ENCODE measurements at places on chromosomes 16 and 17. TPM values are rescaled to one million over a fixed set of nuclear protein-coding genes. Genes with fewer than 3 reads are reported as not detected.

- no peaks in the 10 kb centered on the region for H3K4me1 ChIP-seq
- H3K4me3 ChIP-seq: no peak overlapping the region
- no peak for DNase-seq
- no peaks in the 10 kb centered on the region for H3K27me3 ChIP-seq
These were observed 5.7 kb upstream of the CISD3 start for GRCh38 chr17:38724337-38724988.

CLDN6 gene
- not detected for total RNA-seq

LRRC75A gene
- total RNA-seq: 3.8 TPM

PPP1R9B gene
- 67.4 TPM for total RNA-seq

GRCh38 chr16:3509470-3509928 is 8.7 kb downstream of the CLUAP1 start:
- no peaks in the 10 kb centered on the region for H3K27me3 ChIP-seq
- no peak for DNase-seq
- H3K4me3 ChIP-seq: no peak overlapping the region
- H3K27ac ChIP-seq: no peak overlapping the region
- no peaks in the 10 kb centered on the region for H3K36me3 ChIP-seq

DRC7 gene
- total RNA-seq: 3.8 TPM

ODF4 gene
- not detected for total RNA-seq

DNA sequence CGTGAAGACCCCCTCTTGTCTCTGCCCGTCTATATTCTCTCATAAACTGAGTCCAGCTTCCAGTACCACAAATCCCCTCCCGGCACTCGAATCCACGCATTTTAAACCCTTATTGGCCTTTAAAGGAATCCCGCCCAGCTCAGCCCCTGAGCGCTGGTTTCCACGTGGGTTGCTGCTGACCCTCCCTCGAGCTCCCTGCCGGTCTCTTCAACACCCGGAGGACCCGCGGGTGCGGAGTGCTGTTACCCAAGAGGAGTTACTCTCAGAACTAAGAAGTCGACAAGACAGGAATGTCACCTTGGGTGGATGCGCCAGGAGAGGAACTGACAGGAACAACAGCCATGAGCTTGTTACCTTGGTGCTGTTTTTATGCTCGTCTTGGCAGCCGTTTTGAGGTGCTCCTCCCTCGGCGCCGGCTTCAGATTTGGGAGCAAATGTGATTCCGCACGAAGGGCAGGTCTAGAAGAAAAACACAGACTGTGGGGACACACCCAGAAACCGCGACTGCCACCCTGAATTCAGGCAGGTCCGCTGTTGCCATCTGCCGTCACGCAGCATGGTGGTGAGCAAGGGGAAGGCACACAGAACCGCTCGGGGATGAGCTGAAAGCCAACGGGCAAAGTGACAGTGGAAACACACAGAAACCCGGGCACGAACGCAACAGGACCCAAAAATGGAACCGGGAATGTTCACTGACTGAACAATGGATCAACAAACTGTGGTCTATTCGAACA is 112.7 kb upstream of the CREBBP start:
- no peaks in the 10 kb centered on the region for H3K27me3 ChIP-seq
- no peaks in the 10 kb centered on the region for H3K4me1 ChIP-seq
- no peak for DNase-seq
- no peak overlapping the region for H3K27ac ChIP-seq
- H3K36me3 ChIP-seq: no peaks in the 10 kb centered on the region

- H3K4me3 ChIP-seq: no peak overlapping the region
- no peaks in the 10 kb centered on the region for H3K4me1 ChIP-seq
- peak; percentile 64 for DNase-seq
- H3K27ac ChIP-seq: no peak overlapping the region
- no peaks in the 10 kb centered on the region for H3K36me3 ChIP-seq
These were observed 39.3 kb upstream of the GNG13 start for GRCh38 chr16:839643-840408.

- no peaks in the 10 kb centered on the region for H3K36me3 ChIP-seq
- H3K27ac ChIP-seq: no peak overlapping the region
- H3K4me1 ChIP-seq: no peaks in the 10 kb centered on the region
- DNase-seq: no peak
- no peaks in the 10 kb centered on the region for H3K27me3 ChIP-seq
These were observed 499.8 kb upstream of the CDH11 start for GRCh38 chr16:65621640-65622039.

DNA sequence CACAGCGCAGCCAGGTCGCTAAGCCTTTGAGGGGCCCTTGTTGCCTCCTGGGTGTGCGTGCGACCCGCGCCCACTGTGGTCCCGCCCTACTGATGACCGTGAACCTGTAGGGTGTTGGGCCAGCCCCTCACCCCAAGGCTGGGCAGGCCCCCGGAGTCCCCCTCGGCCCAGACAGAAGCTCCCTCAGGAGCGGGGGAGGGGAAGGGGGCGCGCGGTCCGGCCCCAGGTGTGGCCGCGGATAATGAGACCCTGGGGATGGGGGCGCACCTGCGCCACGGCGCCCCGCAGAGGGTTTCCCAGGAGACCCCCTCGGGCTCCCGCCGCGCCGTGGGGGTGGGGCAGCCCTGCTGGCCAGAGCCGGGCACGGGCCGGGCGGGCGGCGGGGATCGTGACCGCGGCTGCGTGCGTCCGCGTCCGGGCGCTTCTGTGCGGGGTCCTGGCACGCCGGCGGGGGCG is 358 bp upstream of the ARHGDIG start:
- no peaks in the 10 kb centered on the region for H3K36me3 ChIP-seq
- peaks cover 17% of the 10 kb centered on the region for H3K4me1 ChIP-seq
- H3K27me3 ChIP-seq: peaks cover 83% of the 10 kb centered on the region
- H3K4me3 ChIP-seq: no peak overlapping the region

RND2 gene
- 1.2 TPM for total RNA-seq

- no peaks in the 10 kb centered on the region for H3K36me3 ChIP-seq
- no peak overlapping the region for H3K4me3 ChIP-seq
- H3K4me1 ChIP-seq: no peaks in the 10 kb centered on the region
- H3K27ac ChIP-seq: no peak overlapping the region
- DNase-seq: no peak
- peaks cover 57% of the 10 kb centered on the region for H3K27me3 ChIP-seq
These were observed 199.4 kb upstream of the RPL38 start for GRCh38 chr17:74004056-74004455.

GRCh38 chr17:59328601-59329000 is 2.9 kb upstream of the YPEL2 start:
- DNase-seq: no peak
- H3K4me1 ChIP-seq: peaks cover 11% of the 10 kb centered on the region
- no peak overlapping the region for H3K27ac ChIP-seq

DNA sequence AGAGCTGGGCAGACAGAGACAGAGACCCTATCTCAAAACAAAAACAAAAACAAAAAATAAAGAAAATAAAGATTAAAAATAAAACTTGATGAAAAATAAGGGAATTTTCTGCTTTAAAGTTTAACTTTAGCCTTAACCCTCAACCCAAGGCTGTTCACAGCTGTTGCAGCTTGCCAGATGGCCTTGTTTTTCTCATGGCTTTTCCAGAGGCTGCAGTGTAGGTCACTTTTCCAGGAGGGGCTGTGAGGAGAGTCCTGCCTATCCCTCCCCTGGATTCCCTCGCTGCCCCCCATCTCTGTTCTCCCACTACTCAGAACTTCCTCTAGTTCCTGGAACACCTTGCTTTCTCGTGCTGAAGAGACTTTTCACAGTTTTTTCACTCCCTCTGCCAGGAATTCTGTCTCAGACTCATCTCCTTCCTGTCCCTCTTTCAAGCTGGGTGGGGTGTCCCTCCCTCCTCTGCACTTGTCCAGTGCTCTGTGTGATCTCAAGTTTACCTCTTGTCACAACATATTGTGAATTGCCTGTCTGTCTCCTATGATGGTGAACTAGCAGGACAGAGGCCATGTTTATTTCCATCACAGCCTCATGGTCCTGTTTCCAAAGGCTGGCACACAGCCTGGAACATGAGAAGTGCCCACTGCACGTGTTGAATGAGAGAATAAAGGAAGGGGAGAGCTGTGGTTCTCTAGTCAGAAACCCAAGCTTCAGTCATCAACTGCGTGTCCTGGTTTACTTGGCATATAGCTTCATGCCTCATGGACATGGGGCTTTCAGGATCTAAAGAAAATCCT is 69.9 kb upstream of the MSI2 start:
- H3K27me3 ChIP-seq: no peaks in the 10 kb centered on the region
- H3K27ac ChIP-seq: no peak overlapping the region
- H3K4me3 ChIP-seq: no peak overlapping the region
- DNase-seq: peak; percentile 13
